ENCODE measurements at places on chromosomes 7 and 10. TPM values are rescaled to one million over a fixed set of nuclear protein-coding genes. Genes with fewer than 3 reads are reported as not detected.

GRCh38 chr10:3085785-3086567 is 18.6 kb downstream of the PFKP start:
- no peak for DNase-seq

DNA sequence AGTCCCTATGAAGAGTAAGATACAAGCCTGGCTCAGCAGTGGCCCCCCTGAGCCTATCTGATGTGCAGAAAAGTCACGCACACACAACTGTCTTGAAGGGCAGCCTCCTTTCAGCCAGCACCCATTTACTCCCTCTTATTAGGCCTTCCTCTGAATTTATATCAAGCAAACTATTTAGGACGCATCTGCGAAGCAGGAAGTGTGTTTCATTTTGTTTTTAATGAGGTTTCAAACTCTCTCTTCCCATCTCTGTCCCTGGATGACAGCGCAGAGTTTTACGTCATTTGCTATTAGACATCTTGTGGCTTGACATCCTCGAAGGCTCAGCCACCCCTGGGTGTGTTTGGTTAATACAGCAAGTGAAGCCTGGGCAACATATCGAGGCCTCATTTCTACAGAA is 79.5 kb downstream of the CUX1 start:
- DNase-seq = no peak

GRCh38 chr10:52378124-52378523 is 64.0 kb downstream of the DKK1 start:
- DNase-seq = no peak

Gene PTN
- not detected for total RNA-seq

DNA sequence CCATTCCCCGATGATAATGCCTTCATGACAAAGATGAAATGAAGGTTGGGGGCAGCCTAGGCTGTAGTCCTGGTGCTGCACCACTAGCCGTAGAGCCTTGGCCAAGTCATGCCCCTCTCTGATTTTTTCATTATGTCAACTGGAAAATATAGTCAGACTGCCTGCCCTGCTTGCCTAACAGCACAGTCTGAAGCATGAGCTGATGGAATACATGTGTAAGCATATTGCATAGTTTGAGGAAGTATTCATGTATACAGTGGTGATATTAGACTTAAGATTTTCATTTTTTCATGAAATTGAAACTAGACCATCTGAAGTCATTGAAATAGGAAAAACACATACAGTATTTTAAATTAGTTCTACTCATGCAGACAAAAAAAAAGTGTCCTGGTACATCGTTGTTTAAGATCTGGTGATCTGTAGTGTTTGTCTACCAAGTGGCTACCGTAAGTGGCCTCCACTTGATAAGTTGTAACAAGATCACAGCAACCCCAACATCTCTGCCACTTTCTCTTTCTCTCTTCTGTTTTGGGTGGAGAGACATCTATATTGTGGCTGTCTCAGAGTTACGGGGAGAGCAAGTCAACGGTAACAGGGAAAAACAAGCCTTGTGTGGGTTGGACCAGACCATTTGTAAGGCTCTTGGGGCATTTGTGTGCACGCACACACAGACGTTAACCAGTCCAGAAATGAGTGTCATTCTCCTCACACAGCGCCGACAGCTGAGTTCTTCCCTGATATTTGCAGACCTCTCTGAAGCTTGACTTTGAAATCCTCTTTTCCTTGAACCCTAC is 716.6 kb upstream of the GALNT17 start:
- no peak for DNase-seq

DNA sequence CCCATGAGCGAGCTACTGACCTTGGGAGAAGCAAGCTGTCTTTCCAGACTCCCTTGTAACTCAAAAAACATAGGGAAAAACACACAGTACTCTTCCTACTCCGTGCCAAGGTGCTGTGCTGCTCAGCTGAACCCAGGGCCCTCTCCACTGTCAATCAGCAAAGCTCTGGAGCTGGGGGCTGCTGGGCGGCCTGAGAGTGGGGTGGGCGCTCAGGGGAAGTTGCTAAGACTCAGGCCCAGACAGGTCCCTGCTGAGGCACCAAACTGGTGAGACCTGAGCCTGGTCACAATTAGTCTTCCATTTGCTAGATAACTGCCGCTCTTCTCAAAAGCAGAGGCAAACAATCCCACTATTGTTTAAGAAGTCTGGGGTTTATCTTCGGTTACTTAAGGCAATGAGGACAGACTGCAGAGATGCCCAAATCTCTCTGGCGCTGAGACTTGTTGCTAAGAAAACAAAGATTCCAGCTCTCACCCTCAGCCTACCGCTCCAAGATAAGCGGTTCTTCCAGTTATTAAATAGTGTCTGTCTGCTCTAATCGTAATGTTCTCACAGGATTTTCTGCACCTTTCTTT is 22.0 kb downstream of the STEAP1B start:
- DNase-seq = no peak

- no peak for DNase-seq
These were observed 22.4 kb upstream of the SEMA3C start for GRCh38 chr7:80941208-80941758.

Gene TACR2
- total RNA-seq = not detected

DNA sequence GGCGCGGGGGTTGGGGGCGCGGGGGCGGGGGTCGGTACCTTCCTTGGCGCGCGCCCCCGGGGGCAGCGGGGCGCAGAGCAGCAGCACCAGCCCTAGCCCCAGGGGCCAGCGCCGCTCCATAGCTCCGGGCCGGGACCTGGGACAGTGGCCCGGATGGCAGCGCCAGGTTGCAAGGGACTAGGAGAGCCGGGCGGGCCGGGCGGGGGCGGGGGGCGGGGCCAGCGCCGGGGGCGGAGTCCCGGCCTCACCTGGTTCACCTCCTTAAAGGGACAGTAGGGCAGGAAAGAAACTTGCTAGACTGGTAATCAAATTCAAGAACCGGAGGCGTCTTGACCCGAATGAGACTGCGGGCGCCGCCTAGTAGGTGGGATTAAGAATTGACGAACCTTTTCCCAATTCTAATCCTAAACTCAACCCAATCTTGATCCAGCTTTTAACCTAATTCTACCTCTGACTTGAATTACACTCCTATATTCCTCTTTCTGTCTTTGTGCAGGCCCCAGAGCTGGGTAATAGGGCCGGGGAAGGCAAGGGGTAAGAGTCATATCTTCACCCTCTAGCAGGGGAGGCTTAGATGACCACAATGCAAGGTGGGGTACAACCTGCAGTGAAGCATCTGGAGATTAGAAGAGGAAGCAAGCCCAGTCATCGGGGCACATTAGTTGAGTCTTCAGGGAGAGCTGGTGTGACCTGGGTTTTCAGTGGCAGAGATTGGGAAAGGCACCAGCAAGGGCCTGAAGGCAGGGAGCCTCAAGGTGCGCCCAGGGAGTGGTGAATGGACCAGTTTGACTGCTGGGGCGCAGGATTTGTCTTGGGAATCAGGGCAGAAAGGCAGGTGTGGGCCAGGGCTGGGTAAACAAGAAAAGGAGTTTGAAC is at the start of gene EPHA1:
EPHA1 (minus strand) TSS at position 171 of the 876 bp plus-strand sequence; CDS start at position 120, 51 bp downstream.
- peak; percentile 64 for DNase-seq

Gene SLC26A3
- total RNA-seq = not detected

DNA sequence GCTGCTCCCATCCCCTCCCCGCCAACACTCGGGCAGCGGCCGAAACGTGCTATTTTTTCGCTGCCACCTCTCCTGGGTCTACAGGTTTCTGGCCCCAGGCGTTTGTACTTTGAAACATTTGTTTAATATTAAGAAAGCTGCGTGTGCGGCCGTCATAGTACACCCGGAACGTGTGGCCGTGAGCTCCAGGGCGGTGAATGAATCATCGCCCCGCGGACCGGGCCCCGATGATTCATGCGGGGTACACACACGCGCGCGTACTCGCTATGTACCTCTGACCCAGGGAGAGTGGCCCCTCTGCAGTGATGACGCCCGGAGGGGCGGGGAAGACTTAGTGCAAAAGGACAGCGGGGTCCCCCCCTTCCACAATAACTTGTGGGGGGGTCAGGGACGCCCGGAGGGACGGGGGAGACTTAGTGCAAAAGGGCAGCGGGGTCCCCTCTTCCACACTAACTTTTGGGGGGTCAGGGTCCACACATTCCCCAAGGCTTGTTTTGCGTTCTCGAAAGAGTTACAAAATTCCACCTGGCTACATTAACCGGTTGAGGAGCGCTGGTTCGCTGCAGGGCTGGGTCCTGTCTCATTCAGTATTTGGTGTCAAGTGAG is 56.5 kb upstream of the PCGF5 start:
- peak; percentile 52 for DNase-seq

DNA sequence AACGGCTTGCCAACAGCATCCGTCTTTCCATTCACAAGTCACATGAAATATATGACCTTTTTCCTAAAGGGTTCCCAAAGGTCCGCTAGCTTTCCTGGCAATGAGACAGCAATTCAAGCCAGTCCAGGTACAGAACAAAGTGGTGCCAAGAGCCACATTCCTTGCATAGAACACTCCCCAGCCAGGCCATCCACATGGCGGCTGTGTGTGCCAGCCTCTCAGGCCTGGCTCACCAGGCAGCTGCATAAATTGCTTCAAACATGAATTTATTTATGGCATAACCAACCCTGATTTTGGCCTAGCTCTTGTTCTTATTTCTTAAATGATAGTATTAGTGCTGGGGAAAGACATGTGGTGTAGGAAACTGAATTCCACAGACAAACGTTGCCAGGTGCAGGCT is 63.7 kb upstream of the CREB5 start:
- no peak for DNase-seq

DNA sequence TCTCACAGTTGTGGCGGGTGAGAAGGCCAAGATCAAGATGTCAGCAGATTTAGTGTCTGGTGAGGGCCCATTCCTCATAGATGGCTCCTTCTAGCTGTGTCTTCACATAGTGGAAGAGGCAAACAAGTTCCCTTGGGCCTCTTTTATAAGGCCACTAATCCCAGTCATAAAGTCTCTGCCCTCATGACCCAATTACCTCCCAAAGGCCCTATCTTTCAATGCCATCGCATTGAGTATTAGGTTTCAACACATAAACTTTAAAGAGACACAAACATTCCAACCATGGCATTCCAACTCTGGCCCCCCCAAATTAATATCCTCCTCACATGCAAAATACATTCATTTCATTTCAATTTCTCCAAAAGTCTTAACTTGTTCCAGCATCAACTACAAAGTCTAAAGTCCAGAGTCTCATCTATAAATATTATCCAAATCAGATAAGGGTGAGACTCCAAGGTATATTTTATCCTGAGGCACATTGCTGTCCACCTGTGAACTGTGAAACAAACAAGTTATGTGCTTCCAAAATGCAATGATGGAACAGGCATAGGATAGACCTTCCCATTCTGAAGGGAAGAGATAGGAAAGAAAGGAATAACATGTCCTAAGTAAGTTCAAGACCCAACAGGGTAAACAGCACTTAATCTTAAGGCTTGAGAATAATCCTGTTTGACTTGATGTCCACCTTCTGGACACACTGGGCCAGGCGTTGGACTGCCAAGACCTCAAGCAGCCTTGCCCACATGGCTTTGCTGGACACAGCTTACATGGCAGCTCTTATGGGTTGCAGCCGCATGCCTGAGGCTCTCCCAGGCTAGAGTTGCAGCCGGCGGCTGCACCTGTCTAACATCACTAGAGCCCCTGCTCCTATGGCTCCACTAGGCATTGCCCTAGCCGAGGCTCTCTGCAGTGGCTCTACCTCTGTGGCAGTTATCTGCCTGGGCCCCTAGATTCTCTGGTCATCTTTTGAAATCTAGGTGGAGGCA is 312.8 kb downstream of the TNS3 start:
- DNase-seq = no peak

Gene STK31
- 0.07 TPM for total RNA-seq

Gene CH25H
- total RNA-seq = not detected

GRCh38 chr7:3154881-3155494 is 111.3 kb upstream of the CARD11 start:
- peak; percentile 37 for DNase-seq

- no peak for DNase-seq
These were observed 15.0 kb upstream of the MCM10 start for GRCh38 chr10:13146379-13146778.

Gene HMX3
- total RNA-seq = not detected

DNA sequence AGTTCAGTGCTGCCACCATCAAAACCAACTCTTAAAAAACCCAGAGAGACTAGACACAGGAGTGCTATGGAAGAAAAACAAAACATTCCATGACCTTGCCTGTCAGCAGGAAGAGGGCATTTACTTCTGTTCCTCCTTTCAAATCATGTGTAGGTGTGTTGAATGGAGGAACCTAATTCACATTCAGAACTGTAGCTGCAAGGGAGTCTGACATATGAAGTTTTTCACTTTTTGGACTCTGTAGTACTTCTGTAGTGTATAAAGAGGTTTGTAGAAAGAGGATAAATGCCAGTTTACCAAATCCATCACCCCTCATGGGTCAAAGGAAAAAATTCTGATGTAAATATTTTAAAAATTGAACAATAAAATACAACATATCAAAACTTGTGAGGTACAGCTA is 51.1 kb upstream of the SYPL1 start:
- no peak for DNase-seq

Gene AMZ1
- total RNA-seq = 0.07 TPM

GRCh38 chr7:910441-910861 is 34.1 kb downstream of the GET4 start:
- no peak for DNase-seq

DNA sequence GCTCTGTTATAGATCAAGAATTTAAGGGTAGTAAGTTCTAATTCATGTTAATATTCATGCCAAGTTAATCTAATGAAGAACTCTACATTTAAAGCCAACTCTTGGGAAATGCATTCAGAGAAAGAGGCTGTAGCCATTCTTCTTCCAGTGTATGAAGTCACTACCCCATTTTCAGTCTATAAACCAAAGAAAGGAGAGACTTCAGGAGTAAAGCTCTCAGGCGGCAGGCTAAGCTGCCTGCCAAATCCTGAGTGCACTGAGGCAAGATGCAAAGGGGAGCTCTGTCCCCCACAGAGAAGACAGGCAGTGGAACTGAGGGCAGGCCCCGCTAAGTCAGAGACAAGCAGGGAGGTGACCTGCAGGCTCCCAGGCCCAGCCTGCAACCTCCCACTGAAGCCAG is 41.5 kb downstream of the SLIT1 start:
- DNase-seq = no peak

GRCh38 chr7:55071411-55072175 is 52.8 kb downstream of the EGFR start:
- DNase-seq = no peak

Gene TMEM184A
- not detected for total RNA-seq

DNA sequence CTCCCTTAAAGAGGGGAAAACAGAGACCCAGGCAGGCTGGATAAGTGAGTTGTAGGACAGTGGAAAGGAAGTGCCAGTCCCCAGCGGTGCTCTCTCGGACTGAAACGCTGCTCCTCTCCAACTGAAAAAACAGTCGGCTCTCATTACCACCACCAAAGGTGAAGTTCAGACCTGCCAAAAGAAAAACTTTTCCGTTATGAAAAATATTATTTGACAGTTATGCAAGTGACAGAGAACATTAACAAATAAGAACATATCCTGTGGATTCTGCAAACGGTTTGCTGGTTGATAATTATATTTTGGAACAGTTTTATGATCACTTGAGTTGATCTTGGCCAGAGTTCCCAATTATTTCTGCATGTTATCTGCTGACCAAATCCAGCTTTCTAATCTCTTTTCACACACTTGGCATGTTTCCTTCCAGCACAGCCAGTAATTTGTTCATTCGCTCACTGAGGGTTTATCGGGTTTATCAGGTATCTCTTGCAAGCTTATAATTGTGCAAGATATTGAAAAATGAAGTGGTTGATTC is 82.6 kb downstream of the PTPRE start:
- DNase-seq = no peak
